Fibroblast of lung (primary cell): ENCODE measurements at places on chromosomes 4 and X. TPM values are rescaled to one million over a fixed set of nuclear protein-coding genes. Genes with fewer than 3 reads are reported as not detected.

Gene AVPR2
- total RNA-seq = not detected in 2 replicates

Gene NAT8L
- total RNA-seq = 0.17 and 0.26 TPM in 2 replicates

Gene RNF150
- total RNA-seq = 0.51 and 0.66 TPM in 2 replicates

Gene MAGEA11
- total RNA-seq = not detected in 2 replicates

Gene ADH1C
- total RNA-seq = 0.77 and 0.83 TPM in 2 replicates
